ENCODE measurements at places on chromosomes 2 and 18.
A peak's percentile ranks its signal among the peaks of the same experiment; 100 is the strongest.

DNA sequence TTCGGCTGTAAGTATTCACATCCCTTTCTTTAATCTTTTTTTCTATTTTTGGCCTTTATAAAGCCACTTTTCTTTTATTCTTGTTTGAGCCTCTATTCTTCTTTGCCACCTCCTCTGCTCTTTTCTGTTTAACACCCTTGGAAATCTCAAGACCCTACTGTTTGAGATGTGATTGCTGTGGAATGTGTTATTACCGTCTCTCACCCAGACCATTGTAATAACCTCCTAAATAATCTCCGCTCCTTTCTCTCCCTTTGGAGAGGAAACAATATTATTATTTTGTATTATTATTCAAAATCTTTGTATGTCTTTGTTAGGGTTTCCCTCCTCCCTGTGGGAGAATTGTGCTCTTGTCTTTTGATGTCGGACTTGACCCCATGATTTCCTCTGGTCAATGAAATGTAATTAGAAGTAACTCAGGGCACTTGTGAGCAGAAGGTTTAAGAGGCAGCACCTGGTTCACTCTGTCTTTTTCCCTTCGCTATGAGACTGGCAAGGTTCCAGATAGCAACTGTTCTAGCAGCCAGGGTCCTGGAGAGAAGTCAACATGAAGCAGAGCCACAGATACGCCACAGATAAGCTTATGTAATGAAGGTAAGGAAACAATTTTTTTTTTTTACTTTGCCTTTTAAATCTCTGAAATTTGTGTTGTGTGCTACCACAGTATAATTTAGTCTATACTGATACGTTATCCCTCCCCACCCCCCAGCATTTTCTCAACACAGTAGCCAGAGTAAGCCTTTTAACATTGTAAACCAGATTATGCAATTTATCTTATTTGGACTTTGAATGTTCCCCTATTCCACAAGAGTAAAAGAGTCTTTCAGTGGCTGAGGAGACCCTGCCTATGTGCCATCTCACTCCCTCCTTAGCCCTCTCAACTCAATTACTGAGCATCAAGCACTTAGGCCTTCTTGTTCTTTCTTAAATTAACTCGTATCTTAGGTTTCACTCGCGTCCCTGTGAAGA lies 601.2 kb upstream of the ZNF804A start:
- no peak for DNase-seq

GRCh38 chr18:27879540-27879939 lies 297.4 kb downstream of the CDH2 start:
- DNase-seq, result no peak

GRCh38 chr2:14647714-14648113 lies 15.2 kb downstream of the LRATD1 start:
- DNase-seq, result no peak

GRCh38 chr2:74083750-74084149 lies 64.0 kb downstream of the BOLA3 start:
- no peak for DNase-seq

- no peak for DNase-seq
Observed at GRCh38 chr2:42117182-42117579, 52.0 kb upstream of the EML4 start.

DNA sequence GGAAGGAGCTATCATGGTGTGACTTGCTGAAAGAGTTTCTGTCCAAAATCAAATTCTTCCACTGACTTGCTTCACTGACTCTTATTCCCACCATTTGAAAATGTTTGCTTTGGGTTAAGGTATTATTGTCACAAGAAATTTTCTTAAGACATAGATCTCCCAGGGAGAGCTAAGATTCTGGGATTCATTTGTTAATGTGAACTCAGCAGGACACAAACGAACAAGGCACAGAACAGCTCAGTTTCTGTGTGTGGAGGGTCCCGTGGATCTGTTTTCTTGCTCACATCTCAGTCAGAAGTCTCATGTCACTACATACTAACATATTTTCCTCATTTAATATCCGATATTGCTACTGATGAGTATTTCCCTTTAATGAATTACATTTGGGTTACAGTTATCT lies 8.2 kb upstream of the HNRNPA3 start:
- DNase-seq, result no peak

DNA sequence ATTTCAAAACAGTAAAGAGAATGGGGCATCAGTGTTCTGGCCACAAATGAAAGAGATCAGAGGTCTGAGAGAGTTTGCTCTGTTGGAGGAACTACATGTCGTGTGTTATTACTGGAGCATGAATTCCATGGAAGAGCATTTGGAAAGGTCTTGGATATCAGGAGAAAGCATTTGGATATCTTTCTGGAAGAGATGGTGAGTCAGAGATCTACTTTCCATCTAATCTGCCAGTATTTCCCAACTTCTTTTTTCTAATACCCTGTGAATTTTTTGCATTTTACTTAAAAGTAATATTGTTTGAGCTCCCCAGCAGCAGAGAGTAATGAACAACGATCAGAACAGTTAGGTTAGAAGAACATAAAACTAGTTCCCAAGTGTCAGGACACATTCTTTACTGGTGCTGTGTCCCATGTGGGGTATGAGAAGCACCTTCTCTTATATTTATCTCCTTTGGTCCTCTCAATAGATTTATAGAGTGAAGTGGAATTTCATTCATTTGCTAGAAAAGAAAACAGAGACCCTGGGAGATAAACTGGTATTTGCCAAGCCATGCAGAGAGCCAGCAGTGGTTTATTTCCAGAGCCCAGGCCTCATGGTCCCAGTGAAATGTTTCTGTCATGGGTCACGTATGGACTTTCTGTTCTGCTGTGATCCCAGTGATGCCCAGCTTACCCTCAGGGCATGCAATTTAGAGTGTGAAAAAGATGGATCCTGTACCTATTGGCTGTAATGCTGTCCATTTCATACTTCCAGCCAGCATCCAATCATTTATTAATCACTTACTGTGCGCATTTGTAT lies 130.8 kb upstream of the NT5C1B start:
- DNase-seq, result no peak

DNA sequence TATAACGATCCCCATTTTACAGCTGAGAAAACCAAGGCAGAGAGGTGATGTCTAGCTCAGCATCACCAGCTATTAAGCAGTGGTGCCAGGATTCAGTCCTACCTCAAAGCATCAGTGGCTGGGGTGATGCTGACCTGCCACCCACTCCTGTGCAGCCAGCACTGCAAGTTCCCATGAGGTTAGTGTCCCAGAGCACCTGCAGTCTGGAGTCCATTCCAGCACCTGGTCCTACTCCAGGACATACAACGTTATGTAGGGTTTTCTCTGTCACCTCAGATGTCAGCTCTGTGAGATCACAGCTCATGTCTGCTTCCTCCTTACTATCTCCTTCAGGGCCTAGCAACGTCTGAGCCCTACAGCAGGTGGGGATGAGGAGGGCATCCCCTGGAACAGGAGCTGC lies 328.0 kb upstream of the HS6ST1 start:
- no peak for DNase-seq

DNA sequence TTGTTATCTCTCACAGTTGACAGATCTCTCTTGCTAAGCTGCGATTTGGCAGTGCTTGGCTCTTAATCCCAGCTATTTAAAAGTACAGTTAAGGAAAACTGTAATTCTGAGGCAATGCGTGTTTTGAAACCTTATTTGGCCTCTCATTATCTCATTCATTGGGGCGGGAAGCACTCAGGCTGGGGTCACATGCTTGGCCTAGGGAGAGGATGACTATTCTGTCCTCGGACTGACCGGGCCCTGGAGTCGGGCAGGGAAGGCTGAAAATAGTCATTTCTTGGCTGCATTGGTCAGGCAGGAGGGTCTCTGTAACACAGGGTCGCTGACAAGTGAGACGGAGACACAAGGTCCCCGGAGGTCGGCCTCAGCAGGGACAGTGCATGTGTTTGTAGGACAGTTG lies 20.2 kb upstream of the EMILIN2 start:
- no peak for DNase-seq

DNA sequence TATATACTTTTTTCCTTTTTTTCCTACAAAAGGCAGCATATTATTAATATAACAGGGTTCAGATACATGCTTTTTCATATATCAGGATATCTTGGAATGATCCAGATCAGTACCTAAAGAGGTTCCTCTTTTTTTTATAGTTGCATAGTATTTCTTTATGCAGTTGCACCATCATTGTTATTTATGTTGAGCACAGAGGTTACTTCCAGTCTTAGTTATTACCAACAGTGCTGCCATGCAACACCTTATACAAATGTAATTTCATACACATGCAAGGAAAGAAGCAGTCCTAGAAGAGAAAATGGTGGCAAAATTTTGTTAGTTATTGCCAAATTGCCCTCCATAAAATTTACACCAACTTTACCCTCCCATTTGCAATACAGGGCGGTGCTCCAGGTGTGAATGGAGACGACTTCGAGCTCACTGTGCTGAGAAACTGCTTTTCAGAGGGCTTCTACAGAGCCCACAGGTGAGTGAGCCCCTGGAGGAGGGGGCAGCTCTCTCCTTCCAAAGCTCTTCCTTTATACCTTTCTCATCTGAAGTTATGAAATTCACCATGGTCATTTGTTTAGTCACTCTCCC lies 30.0 kb upstream of the KCMF1 start:
- DNase-seq, result no peak

DNA sequence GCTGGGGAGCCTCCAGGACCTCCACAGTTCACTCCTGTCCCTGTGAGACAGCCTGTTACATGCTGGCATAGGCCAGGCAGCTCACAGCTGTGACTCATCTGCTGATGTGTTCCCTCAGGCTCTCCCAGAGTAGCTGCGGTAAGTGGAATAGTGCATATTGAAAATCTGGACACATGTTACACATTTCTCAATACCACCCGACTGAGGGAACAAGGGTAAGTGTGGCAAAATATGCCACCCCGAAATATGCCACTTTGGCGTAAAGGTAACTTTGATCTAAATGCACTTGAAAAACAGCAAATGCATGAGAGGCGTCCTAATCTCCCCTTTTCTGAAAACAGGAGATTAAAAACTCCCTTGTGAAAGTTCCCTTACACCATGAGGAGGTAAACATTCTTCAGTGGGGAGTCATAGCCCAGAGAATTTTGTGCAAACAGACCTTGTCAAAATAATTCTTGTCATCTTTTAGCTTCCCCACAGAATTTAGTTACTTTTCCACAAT lies 557.9 kb downstream of the CCDC85A start:
- DNase-seq, result no peak

DNA sequence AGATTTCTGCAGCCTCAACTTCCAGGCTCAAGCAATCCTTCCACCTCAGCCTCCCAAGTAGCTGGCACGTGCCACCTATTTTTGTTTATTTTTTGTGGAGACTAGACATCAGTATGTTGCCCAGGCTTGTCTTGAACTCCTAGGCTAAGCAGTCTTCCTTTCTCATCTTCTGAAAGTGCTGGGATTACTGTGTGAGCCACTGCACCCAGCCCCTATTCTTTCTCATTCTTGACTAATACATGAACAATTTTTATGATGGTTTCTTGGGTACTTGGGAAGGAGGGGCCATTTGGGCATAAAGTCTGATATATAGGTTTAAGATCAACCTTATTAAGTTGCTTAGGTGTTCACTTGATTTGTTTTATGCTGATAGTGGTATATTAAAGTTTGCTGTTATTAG lies 26.2 kb downstream of the EPC2 start:
- no peak for DNase-seq

- no peak for DNase-seq
Observed at GRCh38 chr2:242024751-242025355, 155.3 kb downstream of the RTP5 start.

DNA sequence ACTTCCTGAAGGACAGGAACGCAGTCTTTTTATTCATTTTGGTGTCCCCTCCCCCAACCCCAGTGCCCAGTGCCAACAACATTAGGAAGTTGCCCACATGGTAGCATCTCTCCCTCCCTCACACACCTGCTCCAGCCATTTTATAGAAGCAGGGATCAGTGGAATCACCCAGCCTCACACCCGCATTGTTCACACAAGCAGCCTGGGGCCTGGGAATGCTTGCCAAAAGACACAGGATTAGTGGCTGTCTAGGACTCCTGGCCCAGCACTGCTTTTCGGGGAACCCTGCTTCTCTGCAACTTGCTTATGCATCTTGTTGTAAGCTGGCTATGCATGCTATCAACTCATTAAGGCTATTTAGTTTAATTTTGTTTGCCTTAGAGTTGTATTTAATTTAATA lies 17.9 kb downstream of the TMEM37 start:
- DNase-seq, result no peak

DNA sequence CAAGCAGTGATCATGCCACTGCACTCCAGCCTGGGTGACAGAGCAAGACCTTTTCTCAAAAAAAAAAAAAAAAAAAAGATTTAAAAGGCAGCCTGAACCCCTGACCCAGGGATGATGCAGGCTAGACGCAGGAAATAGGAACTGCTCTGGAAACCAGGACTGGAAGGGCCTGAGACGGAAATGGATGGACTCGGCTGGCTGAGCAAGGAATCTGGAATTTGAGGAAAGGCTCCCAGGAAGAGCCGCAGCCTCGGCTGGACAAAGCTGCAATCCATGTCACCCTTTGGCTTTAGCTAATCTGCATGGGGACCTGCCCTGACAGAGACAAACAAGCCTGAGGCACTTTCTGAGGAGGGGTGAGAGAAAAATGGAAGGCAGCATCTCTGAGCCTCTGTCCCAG lies 55.0 kb upstream of the DAPL1 start:
- DNase-seq, result no peak

GRCh38 chr2:64085936-64086335 lies 58.3 kb downstream of the PELI1 start:
- DNase-seq, result no peak

DNA sequence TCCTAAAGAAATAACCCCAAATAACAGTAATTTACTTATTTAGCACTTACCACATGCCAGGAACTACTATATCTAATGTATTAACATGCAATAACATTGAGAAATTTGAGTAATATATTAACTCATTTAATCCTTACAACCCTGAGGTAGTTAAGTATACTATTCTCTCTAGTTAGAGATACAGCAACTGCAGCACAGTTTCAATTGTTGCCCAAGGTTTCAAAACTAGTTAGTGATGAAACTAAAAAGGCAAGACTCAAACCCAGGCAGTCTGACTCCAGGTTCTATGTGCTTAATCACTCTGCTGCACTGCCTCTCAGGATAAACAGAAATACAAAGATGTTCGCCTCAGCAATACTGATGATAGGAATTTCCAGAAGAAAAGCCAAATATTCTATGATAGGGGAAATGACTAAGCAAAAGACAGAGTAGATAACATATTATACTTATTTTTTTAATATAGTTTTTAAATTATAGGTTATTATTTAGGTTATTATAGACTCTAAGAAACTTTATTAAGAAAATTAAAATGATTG lies 88.0 kb downstream of the SS18 start:
- DNase-seq, result no peak

DNA sequence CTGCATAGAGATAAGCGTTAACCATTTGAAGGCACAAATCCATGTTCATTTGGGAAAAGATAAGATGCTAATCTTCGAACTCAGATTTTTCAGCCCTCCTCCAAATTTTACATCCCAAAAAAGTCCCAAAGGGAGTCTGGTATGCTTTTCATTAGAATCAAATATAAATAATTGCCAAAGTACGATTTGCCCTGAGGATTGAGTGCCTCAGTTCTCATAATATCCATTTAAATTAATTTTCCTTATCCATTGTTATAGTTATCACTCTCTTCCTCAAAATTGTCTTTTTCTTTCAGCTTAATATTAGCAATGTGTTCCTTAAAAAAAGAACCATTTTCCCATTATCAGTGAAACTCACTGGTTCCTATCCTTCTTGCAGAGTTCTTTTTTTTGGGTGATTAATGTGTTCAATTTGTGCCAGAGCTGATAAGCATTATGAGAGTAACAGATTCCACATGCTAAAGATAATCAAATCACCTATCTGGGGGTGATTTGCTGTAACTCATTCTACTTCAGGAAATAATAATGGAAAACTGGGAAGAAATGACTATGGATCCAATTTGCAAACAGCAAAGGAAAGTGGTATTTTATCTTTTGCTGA lies 686 bp downstream of the HNMT start:
- DNase-seq, result no peak

- peak; percentile 60 for DNase-seq
Observed at GRCh38 chr2:39437522-39438296, 624 bp upstream of the MAP4K3 start.

All from activated CD4-positive, alpha-beta T cell treated with anti-CD3 and anti-CD28 coated beads for 48 hours (primary cell).